Activated CD4-positive, alpha-beta T cell treated with anti-CD3 and anti-CD28 coated beads, Interleukin-2, amount 50 U/mL, for 48 hours (primary cell): ENCODE measurements at places on chromosomes 12 and 14.

DNA sequence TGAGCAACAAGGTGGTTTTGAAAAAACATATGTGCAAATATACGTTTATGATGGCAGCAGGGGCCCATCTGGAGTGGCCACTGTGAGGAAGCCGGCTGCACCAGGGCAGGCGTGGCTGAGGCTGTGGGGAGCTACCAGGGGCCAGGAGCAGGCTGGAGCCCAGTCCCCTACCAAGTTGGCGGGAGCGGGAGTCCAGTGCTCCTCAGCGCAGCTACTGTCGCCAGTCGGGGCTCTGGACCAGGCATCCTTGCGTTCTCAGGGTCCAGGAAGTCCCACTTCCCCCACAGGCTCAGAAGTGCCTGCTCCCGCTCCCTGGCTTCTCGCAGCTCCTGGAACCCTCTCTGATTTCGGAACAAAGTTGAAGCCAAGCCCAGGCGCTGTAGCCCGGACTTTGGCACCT lies 1377.5 kb upstream of the FLRT2 start:
- no peak for DNase-seq

DNA sequence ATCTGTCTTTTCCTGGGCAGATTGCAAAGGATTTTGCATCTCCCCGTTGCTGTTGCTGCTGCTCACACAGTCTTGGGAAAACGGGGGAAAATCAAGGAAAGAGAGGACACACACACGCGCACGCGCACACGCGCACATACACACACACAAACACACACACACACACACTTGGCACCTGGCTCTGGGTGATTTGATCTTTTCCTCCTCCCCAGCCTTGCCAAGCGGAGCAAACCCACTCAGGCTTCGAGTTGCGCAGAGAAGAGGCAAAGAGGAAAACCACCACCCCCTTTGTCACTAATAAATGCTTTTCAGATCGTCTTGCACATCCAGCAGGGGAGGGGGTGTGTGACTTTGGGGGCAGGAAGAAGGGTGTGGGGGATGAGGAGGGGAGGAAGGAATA lies 965 bp upstream of the NOS1 start:
- no peak for DNase-seq

DNA sequence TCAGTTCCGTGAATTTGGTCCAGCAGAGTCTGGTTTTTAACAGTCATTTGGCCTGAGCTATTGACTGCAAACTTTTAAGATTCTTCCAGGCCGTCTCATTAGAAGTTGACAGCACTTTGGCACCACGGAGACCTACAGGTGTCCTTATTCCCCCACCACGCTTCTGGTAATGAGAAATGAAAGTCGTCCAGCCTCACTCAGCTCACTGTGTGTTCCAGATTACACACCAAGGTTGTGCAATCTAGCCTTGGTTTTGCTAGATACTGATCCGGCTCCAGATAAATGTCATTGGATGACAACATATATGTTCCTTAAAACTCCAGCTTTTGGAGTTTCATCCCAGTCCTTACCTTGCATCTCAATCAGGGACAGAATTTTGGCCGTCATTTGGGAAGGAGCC lies 210.4 kb downstream of the CHST11 start:
- no peak for DNase-seq

- no peak for DNase-seq
Observed at GRCh38 chr12:16163146-16163545, 114.3 kb downstream of the SLC15A5 start.

DNA sequence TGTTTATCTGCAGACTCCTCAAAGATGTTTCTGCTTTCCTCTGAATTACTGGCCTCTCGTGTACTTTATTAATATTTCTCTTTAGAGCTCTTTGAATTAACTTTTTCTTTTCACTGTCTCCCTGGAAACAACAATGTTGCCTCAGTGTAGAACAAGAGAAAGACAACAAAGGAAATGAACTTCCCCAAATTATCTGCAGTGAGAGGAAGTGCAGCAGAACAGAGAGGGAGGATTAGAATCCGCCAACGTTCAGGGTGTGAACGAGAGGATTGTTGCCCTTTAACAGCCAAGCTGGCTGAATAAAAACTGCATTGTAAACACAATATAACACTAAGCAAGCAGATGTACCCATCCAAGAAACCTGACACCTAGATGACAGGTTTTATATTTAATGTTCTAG lies 375.9 kb downstream of the GALC start:
- DNase-seq = no peak

GRCh38 chr12:66446276-66446675 lies 144.0 kb downstream of the HELB start:
- no peak for DNase-seq

GRCh38 chr12:81520064-81520945 lies 238.8 kb downstream of the PPFIA2 start:
- no peak for DNase-seq

GRCh38 chr12:98559666-98560065 lies 33.8 kb upstream of the SLC25A3 start:
- no peak for DNase-seq

DNA sequence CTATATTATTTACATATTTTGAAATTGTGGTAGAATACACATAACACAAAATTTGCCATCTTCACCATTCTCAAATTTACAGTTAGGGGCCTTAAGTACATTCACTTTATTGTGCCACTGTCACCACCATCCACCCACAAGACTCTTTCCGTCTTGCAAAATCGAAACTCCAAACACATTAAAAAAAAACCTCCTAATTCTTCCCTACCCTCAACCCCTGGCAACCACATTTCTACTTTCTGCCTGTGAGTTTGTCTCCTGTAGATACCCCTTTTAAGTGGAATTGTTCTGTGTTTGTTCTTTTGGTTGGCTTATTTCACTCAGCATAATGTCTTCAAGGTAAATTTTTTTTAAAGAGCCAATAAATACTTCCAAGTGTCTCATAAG lies 31.6 kb upstream of the AMIGO2 start:
- DNase-seq = peak; percentile 36

- DNase-seq = no peak
Observed at GRCh38 chr14:65434216-65434850, 21.8 kb downstream of the FUT8 start.

DNA sequence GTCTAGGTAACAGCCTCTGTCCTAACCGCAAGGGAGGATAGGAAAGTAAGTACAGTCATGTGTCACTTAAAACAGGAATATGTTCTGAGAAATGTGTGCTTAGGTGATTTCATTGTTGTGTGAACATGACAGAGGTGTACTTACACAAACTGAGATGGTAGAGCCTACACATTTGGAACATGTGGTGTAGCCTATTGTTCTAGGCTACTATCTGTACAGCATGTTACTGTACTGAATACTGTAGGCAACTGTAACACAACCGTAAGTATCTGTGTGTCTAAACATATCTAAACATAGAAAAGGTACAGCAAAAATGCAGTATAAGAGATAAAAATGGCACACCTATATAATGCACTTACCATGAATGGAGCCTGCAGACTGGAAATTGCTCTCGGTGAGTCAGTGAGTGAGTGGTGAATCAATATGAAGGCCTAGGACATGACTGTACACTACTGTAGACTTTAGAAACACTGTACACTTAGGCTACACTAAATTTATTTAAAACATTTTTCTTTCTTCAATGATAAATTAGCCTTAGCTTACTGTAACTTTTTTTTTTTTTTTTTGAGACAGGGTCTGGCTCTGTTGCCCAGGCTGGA lies 13.2 kb upstream of the MDM2 start:
- DNase-seq = no peak

DNA sequence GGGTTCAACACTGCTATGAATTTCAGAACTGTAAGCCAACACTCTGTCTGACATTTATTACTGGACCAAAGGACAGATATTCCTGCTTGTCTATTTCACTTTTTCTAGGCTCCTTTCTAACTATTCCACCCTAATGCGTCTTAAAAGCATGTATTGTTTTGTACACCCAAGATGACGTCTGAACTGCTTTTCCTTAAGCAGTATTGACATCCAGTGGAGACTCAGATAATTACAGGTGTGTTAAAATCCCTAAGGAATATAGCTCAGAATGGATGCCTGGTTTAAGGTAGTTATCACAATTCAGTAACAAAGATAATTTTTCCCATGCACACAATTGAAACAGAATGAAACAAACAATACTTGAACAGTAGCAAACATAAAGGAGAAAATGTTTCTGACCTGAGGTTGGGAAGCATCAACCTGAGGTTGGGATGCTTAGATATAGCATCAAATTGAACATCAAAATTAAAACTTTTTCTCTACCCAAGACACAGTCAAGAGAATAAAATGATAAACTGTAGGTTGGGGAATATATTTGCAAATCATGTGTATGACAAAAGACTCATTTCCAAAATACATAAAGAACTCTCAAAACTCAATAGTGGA lies 93.7 kb upstream of the PTPRR start:
- DNase-seq = no peak

DNA sequence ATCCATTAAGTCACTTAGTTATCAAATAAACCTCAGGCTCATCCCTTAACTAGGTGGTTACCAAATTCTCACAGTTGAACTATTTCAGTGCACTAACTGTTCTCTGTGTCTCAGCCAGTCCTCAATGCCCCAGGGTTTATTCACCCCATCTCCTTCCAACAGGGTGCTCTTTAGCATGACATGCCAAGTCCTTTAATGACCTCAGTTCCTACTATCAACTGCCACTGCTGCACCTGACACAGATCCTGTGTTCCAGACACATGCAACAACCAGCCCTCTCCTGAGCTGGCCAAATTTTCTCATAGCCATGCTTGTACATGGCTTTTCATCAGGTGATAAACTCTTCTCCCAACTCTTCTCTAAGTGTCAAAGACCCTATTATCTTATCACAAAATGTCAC lies 80.0 kb downstream of the ATXN2 start:
- no peak for DNase-seq

GRCh38 chr14:89397569-89398230 lies 19.3 kb downstream of the FOXN3 start:
- no peak for DNase-seq

- peak; percentile 48 for DNase-seq
Observed at GRCh38 chr12:103930787-103931735, 851 bp downstream of the HSP90B1 start.

GRCh38 chr12:114439817-114440216 lies 33.9 kb upstream of the TBX5 start:
- DNase-seq = no peak

DNA sequence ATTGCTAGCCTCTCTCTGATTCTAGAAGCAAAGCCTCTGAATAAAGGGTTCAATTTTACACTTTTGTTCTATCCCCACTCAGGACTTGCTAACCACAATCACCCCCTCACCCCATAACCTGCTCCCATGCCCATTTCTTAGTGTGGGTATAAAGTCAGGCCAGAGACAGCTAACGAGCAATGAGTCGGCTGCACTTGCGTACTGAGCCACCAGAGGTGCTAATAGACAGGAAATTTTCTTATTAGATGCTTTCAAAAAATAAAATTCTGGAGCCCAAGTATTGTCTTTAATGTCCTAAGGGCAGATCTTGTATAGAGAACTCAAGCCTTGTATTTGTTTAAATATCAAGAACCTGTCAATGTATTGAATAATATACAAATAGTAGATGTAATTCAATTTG lies 256.9 kb downstream of the SYT1 start:
- DNase-seq = no peak

GRCh38 chr12:48997719-48998496 lies 1.3 kb downstream of the DDN start:
- DNase-seq = peak; percentile 18

GRCh38 chr14:33629792-33630191 lies 321.1 kb downstream of the EGLN3 start:
- DNase-seq = no peak
